Hematopoietic multipotent progenitor cell treated with erythropoietin and hydrocortisone succinate and interleukin-3 and kit ligand, for 4 days (in vitro differentiated cells): ENCODE measurements at places on chromosomes 5 and 9.
A peak's percentile ranks its signal among the peaks of the same experiment; 100 is the strongest.

DNA sequence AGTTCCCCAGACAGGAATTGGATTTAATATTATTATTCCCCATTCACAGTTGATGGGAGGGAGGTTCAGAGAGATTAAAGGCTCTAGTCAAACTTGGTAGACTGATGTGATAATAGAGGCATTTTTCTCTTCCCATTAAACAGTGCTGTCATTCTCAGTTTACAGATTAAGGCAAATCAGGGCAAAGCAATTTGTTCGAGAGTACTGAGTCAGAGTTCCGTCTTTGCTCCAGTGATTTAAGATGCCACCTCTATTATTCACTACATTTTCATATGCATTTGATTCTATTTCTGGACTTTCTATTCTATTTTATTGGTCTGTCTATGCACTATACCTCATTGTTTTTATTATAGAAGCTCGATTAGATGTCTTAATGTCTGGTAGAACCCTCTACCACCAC lies 201.0 kb upstream of the RAI14 start:
- no peak for DNase-seq

DNA sequence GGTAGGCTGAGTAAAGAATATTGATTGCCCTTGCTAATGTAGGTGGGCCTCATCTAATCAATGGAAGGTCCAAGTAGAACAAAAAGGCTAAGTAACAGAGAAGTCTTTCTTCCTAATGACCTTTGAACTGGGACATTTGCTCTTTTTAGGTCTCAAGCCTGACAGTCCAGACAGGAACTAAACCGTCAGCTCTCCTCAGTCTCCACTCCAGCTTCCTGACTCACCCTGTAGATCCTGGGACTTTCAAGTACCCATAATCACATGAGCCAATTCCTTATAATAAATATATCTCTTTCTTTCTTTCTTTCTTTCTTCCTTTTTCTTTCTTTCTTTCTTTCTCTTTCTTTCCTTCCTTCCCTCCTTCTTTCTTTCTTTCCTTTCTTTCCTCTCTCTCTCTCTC lies 479.5 kb upstream of the PAPPA start:
- DNase-seq, result no peak

DNA sequence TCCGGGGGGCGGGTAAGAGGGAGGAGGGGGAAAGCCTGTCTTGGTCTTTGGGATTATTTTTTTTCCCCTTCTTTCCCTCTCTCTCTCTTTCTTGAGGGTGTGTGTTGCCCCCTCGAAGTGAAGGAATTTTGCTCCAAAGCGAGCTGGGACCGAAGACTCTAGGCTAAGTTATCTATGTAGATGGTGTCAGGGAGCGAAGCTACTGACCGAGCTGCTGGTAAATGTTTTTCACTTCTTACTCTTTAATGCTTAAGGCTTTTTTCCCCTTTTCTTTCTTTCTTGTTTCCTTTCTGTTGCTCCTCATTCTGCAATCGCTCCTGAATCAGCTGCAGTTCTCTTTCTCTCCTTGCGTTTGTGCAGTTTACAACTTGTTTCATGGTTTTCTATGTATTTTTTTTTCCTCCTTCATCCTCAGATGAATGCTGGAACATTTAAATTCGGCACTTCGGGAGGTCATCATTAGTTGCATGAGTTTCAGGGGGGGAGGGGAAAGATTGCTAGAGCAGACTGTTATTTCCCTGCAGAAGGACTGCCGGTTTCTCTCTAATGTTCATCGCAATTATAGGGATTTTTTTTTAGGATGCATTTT lies 1312.0 kb upstream of the WWC1 start:
- DNase-seq, result peak; percentile 29

DNA sequence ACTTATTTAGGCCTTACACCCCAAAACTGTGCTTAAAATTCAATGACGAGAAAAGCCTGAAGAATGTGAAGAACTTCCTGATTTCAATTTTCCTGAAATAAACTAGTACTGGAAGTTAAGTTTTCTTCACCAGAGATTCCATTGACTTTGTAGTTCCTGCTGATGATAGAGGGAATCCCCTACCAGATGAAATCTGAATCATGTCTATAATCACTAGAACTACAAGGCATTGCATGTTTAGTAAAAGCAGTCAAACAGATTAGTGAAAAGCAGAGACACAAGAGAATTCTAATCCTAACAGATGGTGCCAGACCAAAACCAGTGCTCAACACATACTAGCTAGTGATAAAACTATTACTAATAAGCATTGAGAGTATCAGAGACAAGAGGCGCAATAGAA lies 130.0 kb downstream of the PDE4D start:
- no peak for DNase-seq

DNA sequence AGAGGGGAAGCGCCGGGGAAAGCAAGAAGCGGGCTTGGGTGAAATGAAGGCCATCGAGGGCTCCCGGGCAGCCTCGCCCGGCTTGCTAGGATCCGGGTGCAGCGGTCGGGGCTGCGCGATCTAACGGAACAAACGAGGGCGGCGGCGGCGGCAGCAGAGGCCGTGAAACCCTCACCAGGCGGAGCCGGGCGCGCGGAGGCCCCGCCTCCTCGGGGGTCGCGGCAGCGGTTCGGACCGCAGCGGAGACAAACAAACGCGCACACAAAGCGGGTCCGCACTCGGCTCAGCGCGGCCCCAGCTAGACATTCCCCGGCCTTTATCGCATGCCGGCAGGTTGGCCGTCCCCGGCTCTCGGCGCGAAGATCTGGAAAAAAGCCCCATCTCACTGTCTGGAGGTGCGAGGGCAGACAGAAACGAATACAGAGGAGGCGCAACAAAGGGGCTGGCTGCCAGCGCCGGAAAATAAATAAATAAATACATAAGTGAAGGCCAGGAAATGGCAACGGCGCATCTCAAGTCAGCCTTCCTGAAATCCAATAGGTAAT lies 10.5 kb upstream of the TRIM36 start:
- peak; percentile 59 for DNase-seq

DNA sequence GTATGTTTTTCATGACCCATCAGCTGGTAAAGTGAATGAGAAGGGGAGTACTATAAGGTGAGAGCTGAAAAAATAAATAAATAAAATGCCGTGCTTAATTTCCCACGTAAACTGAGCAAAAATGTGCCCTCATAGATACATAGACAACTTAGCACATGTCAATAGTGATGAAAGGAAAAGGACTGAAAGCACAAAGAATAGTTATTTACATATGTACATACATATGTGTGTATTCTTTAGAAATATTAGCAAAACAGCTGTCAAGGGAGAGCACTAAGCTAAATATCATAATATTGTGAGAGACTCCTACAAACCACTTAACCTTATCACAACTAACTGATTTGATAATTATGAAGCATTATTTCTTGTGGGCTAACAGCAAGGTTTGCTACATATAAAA lies 213.6 kb upstream of the FTMT start:
- no peak for DNase-seq

DNA sequence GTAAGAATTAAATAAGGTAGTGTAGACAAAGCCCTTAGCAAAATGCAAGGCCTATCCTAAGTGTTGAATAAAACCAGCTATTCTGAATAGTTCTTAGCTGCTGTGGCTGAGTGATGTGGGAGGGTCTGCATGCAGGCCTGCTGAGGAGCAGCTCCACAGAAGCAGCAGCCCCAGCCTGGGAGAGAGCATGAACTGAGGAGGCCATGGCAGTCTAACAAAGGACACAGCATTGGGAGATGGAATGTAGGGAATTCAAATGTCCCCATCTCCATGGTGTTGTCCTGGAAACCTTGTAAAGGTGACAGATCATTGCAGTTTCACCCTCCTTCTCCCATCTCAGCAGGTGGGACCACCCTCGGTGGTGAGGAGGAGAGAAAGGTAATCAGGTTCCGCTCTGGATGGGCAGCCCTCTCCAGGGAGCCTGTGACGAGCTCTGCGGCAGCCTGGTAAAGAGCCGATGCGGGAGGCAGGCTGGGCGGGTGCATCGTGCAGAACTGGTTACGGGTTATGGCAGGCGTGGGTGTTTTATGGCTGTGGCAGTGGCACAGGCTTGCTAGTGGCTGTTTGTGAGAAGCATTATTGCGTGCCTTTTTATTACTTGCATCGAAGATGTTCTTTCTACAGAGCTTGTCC lies 199.9 kb upstream of the GLRA1 start:
- no peak for DNase-seq

DNA sequence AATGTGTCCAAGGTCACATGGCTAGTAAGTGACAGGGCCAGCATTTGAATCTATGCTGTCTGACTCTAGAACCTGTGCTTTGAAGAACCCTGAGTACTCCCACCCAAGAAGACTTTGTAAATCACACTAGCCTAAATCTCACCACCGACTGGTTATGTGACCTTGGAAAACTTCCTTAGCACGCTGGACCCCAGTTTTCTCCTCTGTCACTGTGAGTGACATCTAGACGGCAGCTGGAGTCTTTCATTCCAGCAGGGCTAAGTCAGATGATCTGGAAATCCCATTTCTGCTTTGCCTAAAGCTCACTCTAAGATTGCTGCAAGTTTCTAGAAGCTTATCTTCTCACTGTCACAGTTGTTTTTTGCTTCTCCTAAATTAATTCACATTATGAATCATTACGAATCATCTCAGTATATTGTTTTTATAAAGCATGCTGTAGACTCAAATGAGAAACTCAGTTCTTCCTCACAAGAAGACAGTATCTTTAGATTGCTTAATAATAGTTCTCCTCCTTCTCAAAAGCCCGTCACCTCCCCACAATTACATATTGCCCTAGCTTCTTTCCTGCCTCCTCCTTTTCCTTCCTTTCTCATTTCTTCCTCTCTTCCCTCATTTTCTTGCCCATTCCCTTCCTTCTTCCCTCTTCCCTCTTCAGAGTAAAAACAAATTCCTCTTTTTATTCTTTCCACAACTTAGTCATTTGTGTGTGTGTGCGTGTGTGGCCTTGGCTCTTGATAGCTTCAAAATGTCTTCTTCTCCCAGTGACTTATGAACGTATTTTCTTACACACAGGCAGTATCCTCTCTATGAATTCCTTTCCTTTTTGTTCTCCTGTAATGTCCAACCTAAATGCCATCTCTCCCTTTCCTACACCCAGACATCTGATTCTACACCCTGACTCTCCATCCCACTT lies 16.8 kb downstream of the ALDOB start:
- no peak for DNase-seq

DNA sequence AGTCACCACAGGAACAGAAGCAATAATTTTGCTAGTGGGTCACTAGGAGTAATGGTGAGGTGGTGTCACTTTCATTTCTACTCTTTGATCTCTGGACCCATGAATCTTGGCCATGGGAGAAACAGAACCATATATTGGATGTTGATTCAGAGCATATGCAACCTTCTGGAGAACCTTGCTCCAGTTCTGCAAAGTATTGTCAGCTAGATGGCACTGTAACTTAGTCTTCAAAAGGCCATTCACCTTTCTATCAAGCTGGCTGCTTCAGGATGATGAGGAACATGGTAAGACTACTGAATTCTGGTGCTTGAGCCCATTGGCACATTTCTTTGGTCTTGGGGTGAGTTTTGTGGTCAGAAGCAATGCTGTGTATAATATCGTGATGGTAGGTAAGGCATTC lies 129.1 kb upstream of the FBN2 start:
- peak; percentile 8 for DNase-seq

DNA sequence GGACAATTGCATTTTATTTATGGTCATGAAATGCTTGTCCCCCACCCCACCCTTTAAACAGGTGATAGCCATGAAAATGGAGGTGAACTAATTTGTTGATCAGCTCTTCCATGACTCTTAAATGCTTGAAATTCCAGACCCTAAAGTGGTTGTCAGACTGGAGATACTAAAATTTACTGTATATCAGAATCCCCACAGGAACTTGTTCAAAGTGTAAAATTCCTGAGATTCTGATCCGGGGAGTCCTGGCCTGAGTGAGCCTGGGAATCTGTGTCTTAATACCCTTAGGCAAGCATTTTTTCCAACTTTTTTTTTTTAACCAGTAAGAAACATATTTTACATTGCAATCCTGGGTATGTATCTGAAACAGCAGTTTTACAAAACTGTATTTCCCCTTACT lies 4.7 kb downstream of the SKP2 start:
- no peak for DNase-seq

- peak; percentile 56 for DNase-seq
These were observed 172.3 kb upstream of the GNA14 start for GRCh38 chr9:77820293-77820954.

DNA sequence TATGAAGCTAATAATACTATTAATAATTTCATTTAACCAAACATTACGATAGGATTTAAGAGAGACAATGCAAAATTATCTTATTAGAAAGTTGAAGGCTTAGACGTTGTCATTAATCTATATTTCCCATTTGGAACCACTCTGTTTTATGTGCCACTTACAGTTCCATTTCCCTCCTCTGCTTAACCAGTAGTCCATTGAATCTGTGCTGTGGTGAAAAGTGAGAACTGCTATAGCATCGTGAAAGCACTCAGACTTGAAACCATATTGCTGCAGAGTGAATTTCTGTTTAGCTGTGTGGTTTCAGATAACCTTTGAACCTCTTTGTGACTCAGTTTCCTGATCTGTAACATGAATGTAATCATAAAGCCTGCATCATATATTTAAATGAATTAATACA lies 2304.5 kb downstream of the MAT2B start:
- DNase-seq, result no peak

- no peak for DNase-seq
These were observed 202.6 kb downstream of the DCP2 start for GRCh38 chr5:113179156-113179555.

DNA sequence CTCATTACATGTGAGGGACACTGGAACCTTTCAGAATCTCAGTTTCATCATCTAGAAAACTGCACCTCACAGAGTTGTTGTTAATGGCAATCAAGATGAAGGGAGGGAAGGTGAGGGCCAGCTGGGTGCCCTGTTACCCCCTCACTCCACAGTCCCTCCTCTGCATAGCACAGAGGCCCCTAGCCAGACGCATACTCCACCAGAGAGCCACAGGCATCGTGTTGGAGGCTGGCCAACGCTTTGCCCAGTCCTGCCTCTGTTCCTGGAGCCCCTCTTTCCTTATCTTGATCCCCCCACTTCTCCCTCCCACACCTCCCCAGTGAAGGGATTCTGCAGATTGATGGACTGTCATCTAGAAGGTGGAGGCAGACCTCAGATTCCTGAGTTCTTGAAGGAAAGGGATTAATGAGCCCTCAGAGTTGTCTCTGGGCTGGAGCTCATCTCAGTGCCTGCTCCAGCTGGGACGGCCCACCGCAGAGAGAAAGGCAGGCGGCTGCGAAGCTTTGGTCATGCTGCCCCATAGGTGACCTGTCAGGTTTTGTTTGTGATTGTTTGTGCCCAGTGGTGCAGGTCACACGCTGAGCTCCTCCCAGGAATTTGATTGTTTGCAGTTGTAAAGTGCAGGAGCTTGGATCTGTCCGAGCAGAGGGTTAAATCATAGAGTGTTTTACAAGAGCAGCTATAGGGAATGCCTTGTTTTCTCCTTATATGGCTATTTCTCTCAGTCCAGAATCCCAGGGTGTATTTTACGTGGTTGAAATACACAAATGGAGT lies 487.3 kb downstream of the CCDC171 start:
- DNase-seq, result no peak

- DNase-seq, result no peak
These were observed 17.6 kb downstream of the RNF38 start for GRCh38 chr9:36382484-36382883.

- no peak for DNase-seq
These were observed 77.1 kb upstream of the IRX1 start for GRCh38 chr5:3518576-3518975.

DNA sequence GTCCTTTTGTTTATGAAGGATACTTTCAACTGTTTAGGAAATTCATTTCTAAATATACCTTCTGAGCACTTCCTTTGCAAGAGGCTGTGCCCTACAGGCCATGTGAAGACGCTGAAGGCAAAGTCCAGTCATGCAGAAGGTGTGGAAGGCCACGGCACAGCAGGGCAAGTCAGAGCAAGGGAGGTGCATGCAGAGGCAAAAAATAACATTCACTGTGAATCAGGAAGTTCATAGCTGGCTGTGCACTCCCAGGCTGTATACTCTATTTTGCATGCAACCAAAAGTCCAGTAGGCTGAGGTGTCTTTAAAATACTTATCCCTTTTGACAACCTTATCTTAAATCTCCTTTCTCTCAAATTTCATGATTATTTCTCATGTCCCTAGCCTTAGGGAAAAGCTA lies 50.3 kb downstream of the GNAQ start:
- peak; percentile 70 for DNase-seq
